ENCODE measurements at places on chromosomes 13 and 19. TPM values are rescaled to one million over a fixed set of nuclear protein-coding genes. Genes with fewer than 3 reads are reported as not detected.

The CALR3 gene
- not detected for total RNA-seq

The ZNF223 gene
- 12.9 TPM for total RNA-seq

The SHC2 gene
- 50.8 TPM for total RNA-seq

The ZNF491 gene
- total RNA-seq, result 4.8 TPM

The NKPD1 gene
- total RNA-seq, result 0.08 TPM

The PEAK3 gene
- not detected for total RNA-seq

The CNN1 gene
- total RNA-seq, result 12.1 TPM

The NANOS3 gene
- 0.60 TPM for total RNA-seq

The IFNL3 gene
- total RNA-seq, result not detected

The TTYH1 gene
- total RNA-seq, result 7.0 TPM
